ENCODE measurements at places on chromosomes 1 and 21.

GRCh38 chr1:152983743-152984142 is at the start of gene SPRR1A:
Gene SPRR1A, plus strand, starts transcription at chr1:152984081. Its CDS starts 1,150 bp downstream, at chr1:152985231.
- no peak for DNase-seq

DNA sequence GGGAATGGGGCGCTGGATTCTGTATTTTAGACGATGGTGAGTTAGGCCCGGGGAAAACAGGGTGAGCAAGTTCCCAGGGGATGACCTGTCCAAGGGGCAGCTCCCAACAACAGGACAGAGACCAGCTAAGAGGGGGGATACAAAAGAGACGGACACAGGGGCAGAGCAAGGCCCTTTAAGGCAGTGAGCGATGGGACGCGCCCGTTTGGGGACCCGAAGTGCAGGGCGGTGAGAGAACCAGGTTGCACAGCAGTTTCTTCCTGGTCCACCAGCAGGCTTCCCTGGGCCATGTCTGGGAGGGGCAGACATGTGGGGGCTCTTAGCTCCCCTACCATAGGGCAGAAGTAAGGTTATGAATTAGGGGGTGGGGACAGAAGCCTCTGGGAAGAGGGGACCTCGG is 22.0 kb downstream of the INAVA start:
- no peak for DNase-seq

GRCh38 chr1:244821134-244821533 is 14.3 kb upstream of the COX20 start:
- no peak for DNase-seq

DNA sequence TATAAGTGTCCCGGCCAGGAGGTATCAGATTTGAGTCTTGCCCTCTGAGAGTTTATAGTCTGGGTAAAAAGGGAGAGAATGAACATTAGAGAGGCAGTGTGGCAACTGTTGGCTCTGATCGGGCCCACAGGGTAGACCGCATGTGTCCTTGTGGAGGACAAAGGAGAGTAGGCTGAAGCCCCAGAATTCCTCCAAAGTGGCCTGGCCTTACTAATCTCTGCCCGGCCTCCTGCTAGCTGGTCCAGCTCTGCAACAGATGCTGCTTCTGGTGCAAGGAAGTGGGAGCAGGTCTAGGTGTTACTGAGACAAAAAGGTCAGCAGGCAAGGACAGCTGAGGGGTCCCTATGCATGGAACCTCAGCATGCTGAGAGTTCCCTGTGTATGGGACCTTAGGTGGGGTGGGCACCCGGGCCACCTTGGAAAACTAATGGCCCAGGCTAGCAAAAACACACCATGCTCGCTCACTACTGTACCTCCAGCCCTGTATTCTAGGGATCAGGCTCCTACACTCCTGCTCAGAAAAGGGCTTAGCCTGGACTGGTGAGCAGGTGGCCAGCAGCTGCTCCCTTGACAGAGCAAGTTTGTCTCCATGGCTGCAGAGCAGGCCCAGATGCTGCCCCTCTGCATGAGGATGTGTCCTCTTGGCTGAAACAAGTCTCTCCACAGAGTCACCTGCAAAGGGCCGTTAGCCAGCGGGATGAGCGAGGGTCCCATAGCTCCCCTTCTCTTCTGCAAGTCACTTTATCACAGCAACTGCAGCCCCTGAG is 30.3 kb upstream of the RGS16 start:
- DNase-seq = no peak

DNA sequence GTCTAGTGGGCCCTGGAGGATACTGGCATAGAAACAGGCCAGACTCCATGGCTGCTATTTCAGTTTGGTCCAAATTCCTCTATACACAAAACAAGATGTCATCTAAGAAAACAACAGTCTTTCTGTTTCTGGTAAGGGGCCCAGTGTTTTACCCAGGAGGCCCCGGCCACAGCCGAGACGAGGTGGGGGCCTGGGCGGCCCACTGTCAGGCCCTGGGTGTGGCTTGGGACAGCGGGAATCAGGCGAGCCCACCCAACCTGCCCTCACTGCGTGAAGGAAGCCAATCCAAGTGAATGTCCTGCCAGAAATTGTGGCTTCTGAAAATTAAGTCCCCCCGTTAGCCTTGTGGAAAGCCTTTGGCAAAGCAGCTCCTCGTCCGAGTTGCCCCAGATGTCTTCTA is 31.2 kb upstream of the GPR153 start:
- DNase-seq = no peak

- no peak for DNase-seq
Measured at GRCh38 chr1:12443151-12443550, 174.9 kb downstream of the DHRS3 start.

- no peak for DNase-seq
Measured at GRCh38 chr1:235737751-235738150, 88.2 kb upstream of the GNG4 start.

- DNase-seq = no peak
Measured at GRCh38 chr1:68624233-68624632, 127.4 kb upstream of the DEPDC1 start.

GRCh38 chr1:85244271-85245061 is 15.0 kb downstream of the C1orf52 start:
- DNase-seq = no peak

DNA sequence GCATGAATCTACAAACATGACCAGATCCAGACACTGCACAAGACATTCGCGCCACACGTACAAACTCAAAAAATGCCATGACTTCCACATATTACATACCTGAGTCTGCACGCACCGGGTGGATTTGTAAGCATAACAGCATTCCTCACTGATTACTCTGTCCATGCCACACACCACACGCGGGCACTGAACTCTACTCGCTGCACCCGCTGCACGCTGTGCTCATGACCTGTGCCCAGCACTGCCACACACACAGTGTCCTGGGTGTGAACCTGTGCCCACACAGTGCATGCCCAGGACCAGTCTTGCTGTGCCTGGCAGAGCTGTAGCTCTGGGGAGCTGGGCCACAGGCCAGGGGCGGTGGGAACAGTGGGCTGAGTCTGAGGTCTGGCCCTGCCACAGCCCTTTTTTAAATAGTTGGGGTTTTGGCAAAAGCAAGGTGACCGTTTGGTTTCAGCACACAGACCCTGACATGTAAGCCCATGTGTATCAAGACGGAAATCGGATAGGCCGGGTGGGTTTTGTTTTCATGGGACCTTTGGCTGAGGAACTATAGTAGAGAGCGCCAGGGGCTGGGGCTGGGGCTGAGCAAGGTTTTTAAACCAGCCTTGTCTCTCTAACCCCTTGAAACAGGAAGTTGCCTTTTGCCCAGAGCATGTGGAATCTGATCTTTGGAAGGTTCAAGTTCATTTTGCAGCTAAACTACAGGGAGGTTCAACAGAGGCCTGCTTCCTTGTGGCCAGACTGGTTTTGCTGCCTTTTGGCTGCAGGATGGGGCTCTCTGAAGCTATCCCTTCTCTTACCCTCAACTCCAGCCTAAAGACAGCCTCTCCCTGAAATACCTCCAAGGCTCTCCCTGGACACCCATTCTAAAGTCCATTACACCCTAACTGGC is 12.3 kb upstream of the GOLT1A start:
- DNase-seq = peak; percentile 12

DNA sequence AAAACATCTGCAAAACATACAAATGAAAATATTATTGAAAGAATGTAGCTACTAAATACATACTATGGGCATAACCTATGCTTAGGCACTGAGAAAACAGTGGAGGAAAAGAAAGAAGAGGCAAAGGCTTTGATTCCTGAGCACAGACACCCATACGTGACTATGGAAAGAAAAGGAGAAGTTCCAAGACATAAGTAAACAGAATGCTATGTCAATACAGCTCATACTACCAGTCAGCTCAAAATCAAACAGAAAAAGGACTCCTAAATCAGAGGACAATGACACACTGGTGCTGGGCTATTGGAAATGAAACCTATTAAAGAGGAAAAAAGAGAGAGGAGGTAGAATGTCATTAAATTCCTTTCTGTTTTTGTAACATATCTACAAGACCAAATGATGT is 225.4 kb downstream of the SMYD3 start:
- no peak for DNase-seq

- no peak for DNase-seq
Measured at GRCh38 chr1:26851106-26851684, 11.8 kb upstream of the SFN start.

DNA sequence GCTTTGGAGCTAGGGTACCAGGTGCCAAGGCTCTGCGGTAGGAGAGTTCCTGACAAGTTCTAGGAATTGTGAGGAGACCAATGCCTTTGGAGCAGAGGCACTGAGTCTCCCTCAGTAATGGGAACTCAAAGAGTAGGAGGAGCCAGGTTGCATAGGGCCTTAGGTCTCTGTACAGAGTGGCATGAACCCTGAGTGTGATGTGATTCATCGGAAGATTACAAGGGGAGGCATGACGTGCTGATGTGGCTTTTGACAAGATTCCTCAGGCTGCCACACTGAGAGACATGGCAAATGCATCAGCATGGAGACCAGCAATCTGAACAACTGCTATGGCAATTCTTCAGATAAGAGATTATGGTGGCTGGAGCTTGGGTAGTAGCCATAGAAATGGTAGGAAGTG is 94.6 kb upstream of the SLC44A3 start:
- DNase-seq = no peak

DNA sequence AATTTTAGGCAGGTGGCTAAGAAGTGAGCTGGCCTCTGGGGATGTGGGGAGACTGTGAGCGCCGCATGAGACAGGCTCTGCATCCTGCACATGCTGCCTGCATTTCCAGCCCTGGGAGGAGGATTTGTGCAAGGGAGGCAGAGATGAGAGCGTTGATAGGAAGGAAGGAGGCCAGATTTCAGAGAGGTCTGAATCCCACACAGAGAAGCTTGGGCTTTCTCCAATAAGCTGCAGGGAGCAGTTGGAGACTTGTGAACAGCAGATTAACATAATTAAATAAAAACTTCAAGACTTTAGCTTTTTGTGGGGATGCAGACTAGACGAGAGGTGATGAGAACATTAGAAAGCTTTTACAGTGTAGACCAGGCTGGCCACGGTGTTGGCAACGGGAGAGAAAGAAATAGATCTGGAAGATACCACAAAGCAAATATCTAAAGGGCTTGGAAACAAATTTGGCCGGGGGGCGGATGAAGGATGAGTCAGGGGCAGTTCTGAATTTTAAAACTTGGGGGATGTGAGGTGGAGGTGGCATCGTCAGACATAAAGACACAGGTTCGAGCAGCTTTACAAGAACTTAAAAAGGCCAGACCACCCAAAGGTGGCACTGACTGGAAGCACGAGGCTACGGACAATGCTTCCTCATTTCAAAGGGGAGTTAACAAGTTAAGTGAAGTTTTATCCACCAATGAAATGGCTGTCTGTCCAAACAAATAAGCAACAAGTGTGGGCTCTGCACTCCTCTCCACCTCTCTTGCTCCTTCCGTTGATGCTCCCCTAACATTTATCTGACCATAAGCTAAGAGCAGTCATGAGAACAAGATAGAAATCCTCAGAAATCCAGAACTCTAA is 57.0 kb downstream of the HIVEP3 start:
- no peak for DNase-seq

DNA sequence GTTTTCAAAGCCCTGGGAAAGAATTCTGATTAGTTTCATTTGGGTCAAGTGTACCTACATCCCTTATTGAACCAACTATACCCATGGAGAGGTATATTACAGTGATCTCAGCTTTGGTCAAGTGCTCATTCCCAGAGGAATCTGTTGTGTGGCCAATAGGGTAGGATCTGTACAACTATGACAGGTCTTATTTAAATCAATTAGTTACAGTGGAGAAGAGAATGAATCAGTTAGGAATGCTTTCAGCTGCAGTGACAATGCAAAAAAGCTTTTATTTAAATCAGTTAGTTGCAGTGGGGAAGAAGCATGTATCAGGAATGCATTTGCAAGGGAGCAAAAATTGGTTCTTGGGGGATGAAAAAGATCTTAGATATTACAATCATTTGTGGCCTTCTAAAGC is 119.0 kb downstream of the FGGY start:
- no peak for DNase-seq

- peak; percentile 87 for DNase-seq
Measured at GRCh38 chr1:221708076-221708571, 33.8 kb downstream of the DUSP10 start.

- peak; percentile 12 for DNase-seq
Measured at GRCh38 chr1:197481101-197481500, 213.0 kb downstream of the CRB1 start.

- DNase-seq = peak; percentile 74
Measured at GRCh38 chr1:228464487-228464983, 22.6 kb upstream of the RNF187 start.

DNA sequence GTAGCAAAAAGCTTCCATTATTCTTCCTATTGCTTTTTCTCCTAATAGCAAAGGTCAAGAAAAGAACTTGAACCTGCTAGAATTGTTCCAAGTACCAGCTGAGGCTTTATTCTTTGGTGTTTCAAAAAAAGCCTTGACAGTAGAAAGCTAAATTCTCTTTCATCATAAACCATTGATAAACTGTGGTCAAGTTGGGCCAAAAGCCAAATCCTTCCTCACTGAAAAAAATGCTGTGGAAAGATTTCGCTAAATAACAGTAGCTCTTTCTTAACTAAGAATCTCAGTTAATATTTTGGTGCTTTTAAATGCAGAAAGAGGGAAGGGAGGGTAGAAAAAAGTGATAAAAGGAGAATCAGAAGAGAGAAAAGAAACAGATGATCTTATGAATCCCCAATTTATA is 14.0 kb upstream of the JAM2 start:
- no peak for DNase-seq

DNA sequence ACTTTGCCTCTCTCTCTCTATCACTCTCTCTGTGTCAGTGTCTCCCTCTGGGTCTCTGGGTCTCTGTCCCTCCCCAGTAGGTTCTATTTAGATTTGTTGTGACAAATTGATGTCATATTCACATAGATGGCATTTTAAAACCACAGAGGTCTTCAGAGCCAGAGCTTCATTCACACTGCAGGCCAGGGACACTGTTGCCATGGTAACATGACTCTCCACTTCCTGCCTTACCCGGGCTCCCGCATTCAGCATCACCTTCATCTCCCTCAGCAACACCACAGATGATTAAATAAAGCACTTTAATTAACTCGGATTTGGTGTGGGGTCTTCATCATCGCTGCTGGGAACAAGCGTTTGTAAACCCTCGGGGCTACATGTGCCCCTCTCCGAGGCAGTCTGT is 132.6 kb downstream of the ETS2 start:
- DNase-seq = no peak

DNA sequence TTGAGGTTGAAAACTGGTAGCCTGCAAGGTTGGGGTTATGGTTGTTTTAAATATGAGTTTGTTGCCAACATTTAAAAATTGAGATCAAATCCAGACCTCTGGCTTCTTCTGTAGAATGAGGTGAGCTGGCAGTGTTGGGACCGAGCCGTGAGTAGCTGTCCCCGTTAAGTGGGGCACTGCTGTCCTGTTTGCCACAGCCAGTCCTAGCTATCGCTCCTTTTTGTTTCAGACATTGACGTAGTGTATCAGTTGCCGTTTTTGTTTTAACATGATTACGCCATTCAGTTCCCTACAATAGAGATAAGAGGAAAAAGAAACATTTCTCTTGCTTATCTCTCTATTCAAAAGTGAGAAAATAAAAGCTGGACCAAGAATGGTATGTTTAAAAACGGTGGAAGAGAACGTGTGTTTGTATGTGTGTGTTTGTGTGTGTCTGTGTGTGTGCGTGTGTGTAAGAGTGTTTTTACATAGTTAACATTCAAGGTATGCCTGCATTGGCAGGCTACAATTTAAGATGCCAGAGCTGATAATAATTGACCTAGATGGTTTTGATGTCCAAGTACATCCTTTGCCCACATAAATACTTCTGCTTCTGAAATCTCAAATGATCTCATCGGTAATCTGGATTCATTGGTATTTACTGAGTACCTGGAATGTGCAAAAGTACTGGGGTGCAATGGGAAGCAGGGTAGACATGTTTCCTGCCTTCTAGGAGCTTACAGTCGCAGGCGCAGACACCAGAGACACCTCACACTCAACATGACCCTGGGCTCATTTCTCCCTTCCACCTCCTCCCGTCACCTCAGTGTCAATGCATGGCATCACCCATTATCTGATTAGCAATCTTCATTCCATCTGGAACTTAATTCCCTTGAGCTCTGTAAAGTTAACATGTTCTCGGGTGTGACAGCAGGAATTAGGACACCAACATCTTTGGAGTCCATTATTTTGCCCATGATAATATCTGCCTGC is 65.8 kb downstream of the HUNK start:
- no peak for DNase-seq
